CMK (cell line): ENCODE measurements at places on chromosomes 4 and X.

DNA sequence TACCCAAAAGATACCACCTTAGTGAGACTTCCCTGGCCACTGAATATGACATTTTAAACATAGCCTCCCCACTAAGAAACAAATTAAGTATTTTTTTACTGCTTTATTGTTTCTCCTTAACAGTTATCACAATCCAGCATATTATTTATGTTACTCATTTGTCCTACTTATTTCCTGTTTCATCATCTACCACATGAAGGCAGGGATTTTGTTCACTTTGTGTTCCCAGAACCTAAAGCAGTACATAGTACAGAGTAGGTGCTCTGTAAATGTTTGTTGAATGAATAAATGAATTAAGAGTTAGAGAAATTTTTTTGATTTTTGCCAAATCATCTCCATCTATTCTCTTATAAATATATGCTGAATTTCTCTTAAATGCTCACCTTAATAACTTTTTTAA lies 318.4 kb upstream of the GIMD1 start:
- DNase-seq: no peak

DNA sequence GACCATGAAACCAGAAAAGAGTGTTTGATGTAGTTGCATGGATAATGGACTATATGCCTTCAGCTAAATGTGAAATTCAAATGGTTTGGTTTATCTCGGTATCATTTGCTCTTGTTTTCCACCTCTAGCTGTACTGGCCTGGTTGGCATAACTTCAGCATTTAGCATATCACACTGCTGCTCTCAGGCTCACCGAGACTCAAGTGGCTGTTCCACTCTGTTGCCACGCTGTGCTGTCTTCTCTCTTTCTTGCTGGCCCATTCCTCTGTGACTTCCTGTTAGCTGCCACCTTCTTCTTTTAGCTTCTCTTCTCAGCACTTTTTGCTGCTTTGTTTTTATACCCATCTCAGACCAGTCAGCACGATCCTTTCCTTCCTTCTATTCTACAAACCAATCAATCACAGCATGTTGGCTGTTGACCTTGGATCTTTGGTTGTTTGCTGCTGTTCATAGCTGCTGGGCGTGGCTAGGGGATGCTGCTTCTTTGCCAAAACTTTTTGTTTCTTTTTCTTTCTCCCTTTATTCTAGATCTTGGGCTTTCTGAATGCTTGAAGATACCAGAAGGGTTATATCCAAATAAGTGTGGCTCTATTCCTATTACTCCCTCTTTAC lies 24.0 kb downstream of the INTS6L start:
- no peak for DNase-seq

GRCh38 chrX:48956728-48957414 lies 536 bp downstream of the OTUD5 start:
- DNase-seq: no peak

GRCh38 chr4:158068068-158068467 lies 104.8 kb downstream of the GASK1B start:
- no peak for DNase-seq

- DNase-seq: no peak
Measured at GRCh38 chrX:135295944-135296305, 13.4 kb upstream of the ETDC start.

DNA sequence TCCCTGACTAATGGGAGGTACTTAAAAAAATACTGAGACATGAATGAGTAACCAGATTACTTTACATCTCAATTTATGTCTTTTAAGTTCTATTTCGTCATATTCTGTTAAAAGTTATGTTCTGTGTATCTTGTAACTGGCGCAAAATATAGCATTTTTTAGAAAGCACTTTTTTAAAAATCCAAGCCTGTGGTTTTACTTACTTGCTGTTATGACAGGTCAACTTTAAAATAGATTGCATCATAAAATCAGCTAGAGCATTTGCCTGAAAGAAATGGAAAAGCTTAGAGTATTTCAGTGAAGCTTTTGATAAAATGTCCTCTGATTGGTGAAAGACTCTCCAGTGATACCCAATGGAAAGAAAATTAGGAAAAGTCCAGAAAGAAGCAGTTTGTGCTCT lies 1892.3 kb upstream of the TENM3 start:
- DNase-seq: no peak

DNA sequence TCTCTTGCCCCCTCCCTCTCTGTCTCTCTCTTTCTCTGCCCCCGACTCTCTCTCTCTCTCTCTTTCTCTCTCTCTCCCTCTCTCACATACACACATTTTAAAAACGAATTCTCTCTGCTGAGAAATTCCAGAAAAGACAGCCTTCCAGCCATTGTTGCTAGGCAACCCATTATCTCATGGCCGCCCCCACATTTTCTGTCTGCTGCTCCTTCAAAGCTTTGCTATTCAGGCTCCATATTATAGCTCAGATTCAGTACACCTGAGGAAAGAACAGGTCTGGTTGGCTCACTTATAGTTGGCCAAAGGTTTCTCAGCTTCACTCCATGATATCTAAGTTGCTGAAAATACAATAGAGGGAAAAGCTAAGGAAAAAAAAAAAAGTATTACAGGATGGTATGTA lies 174.4 kb upstream of the RADX start:
- DNase-seq: no peak

GRCh38 chrX:74104356-74105015 lies 199.5 kb upstream of the ZCCHC13 start:
- DNase-seq: no peak

GRCh38 chrX:11423949-11424348 lies 130.7 kb downstream of the AMELX start:
- DNase-seq: no peak

DNA sequence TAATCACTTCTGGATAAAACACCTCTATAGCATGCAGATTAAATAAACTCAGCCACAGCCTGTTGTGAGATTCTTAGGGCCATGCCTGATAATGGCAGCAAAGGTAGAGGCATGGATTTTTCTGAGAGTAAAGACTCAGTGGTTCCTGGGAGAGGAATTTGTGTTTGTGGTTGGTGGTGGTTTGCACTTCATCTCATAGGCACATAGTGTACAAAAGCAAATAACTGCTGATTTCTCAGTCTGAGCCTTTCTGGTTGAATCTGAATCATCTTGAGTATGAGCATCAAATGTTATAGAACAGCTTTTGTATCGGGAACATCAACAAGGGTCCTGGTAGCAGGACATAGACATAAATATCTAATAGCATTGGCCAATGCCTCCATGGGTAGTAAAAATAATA lies 274.3 kb downstream of the FRMPD4 start:
- DNase-seq: no peak

GRCh38 chr4:22334155-22334554 lies 181.7 kb downstream of the ADGRA3 start:
- DNase-seq: no peak

DNA sequence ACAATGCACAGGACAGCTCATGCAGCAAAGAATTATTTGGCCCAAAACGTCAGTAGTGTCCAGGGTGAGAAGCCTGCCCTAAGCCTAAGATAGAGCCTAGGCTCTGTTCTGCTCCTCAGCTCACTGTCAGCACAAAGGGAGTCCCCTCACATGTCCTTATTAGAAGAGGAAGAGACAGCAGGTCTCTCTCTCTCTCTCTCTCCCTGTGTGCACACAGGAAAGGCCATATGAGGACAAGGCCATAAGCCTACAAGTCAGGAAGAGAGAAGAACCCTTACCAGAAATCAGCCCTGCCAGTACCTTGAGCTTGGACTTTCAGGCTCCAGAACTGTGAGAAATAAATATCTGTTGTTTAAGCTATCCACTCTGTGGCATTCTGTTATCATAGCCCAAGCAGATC lies 20.4 kb downstream of the FAM184B start:
- DNase-seq: no peak

GRCh38 chrX:95945528-95945927 lies 739.1 kb upstream of the DIAPH2 start:
- no peak for DNase-seq

GRCh38 chr4:41727861-41728572 lies 20.5 kb downstream of the PHOX2B start:
- no peak for DNase-seq

GRCh38 chrX:39877905-39878304 lies 219.9 kb downstream of the BCOR start:
- no peak for DNase-seq

- DNase-seq: no peak
Measured at GRCh38 chr4:150875367-150875766, 139.7 kb downstream of the LRBA start.

- no peak for DNase-seq
Measured at GRCh38 chr4:128688846-128689437, 120.6 kb upstream of the JADE1 start.

GRCh38 chrX:16445166-16445752 lies 204.7 kb upstream of the S100G start:
- no peak for DNase-seq

- DNase-seq: no peak
Measured at GRCh38 chr4:59553721-59554091, 1646.4 kb upstream of the ADGRL3 start.

GRCh38 chrX:3713225-3713936 lies at the start of gene PRKX:
Gene PRKX (minus strand): TSS chrX:3713649. CDS start chrX:3713253, 396 bp downstream.
- DNase-seq: peak; percentile 14

DNA sequence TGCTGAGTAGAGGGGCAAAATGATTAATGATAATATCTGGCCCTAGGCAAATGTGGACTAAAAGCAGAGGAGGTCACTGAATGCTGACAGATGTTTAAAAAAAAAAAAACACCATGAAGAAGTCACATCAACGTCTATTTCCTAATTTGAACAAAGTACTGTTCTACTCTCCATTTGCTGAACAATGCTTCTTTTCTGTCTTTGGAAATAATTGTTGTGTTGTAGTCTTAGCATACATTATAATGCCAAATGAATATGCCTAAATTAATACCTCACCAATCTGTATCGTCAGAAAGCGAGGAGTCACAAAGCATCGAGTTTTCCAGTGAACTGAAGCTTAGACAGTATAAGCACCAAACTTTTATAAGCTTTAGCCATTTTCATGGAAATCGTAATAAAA lies 140.9 kb upstream of the JADE1 start:
- no peak for DNase-seq

DNA sequence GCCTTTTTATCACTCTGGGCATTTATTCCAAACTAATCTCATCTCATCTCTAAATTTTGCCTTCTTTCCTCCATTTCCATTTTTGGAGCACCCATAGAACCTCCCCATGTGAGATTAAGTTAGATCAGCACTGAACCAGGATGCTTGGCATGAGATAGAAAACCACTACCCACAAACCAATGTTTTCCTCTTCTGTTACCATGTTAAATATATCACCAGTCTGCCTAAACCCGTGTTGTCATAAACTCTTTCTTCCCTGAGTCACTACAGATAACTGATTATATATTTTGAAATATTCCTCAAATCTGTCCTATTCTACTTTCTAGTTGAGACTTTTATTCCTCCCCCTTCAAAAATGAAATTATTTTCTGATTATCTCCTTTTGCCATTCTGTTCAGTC lies 37.6 kb downstream of the GABRB1 start:
- no peak for DNase-seq

- DNase-seq: no peak
Measured at GRCh38 chr4:177403746-177404145, 38.5 kb downstream of the AGA start.

GRCh38 chrX:134431894-134432293 lies 28.1 kb upstream of the HPRT1 start:
- no peak for DNase-seq
